Esophagus mucosa (tissue), 1 donor: ENCODE measurements at places on chromosomes 16 and 17.

DNA sequence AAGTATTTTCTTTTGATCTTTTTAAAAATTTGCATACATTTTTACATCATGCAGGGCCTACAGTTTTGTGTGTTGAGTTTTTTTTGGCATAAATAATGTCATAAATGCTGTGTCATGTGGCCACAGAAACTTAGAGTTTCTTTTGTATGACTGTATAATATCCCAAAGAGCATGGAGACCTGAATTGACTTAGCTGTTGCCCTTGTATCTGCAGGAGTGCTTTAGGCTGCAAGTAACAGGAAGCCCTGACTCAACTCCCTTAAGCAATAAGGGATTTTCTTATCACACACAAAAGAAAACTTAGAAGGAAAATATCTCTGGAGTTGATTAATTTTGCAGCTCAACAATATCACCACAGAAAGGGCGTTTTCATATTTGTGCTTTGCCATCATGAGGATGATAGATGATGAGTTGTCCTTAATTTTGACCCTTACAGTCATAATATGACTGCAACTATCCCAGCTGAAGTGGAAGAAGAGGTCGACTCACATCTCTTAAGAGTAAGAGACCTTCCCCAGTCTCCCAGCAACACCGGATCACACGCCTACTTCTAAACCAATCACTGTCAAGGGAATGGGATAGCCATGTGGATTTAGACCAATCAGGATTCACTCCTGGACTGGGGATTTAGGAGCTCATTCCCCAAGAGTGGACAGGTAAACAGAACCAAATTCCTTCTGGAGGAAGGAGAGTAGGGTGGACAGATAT lies 138.9 kb downstream of the GSG1L start:
- no peak for ATAC-seq

GRCh38 chr16:80803339-80804055 lies 901 bp downstream of the CDYL2 start:
- peak; percentile 25 for ATAC-seq

GRCh38 chr17:31522284-31522931 lies 130.9 kb downstream of the RAB11FIP4 start:
- no peak for ATAC-seq

DNA sequence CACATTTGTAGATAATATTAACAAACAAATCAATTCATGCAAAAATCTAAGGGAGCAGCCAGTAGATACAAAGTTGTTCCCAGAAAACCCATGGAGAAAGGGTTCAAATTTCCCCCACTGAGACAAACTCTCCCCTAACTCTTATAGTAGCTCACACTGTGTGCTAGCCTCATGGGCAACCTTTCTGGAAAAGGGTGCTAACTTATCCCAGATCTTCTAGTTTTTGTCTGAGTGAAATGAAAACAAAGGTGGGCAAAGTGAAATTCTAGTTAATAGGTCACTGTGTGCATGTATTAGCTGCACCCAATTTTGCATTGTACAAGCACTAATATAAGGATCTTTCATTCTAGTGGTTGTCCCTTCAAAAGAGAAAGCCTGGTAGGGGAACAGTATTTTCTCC lies 9.9 kb upstream of the USP32 start:
- no peak for ATAC-seq

GRCh38 chr17:78653382-78653781 lies 76.2 kb upstream of the DNAH17 start:
- ATAC-seq: no peak
